MV-4-11 (cell line): ENCODE measurements at places on chromosomes 5 and 9.
A peak's percentile ranks its signal among the peaks of the same experiment; 100 is the strongest.

DNA sequence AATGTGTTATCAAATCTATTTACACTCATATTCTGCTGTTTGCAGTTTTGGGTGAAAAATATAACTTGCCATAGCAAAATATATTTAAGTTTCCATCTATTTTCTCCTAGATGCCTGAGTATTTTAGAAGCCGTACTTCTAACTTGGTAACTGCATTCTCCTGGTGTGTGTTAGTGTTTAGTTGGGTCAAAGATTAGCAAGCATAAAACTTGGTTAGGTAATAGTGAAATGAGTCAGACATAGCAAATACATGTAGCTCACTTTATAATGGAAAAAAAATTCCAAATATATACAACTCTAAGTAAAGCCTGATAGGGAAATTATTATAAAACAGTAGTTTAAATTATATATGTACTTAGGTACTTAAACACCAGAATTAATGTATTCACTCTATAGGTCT, 640.7 kb upstream of the ST8SIA4 start:
- DNase-seq: no peak

GRCh38 chr5:142959683-142960657, 189.8 kb downstream of the ARHGAP26 start:
- DNase-seq: no peak

DNA sequence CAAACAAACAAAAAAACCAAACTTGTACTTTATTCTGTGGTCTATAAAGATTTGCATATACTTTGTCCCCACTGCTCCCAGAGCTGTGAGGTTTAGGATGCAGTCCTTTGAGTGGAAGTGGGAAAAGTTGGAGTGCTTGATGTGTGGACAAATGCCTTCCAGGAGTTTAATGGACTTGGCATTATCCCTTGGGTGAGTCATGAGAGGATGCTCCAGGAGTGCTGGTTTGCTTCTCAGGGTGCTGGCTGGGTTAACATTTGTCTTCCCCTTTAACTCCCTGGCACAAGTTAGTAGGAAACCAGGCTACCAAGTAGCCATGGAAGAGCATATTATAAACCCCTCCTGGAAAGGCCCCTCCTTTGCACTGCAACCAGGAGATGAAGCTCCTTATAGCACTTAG, 417.4 kb upstream of the RIOK2 start:
- DNase-seq: no peak

- DNase-seq: peak; percentile 87
Measured at GRCh38 chr9:86093788-86094555, 5.4 kb downstream of the GOLM1 start.

- DNase-seq: no peak
Measured at GRCh38 chr9:136578915-136579649, 33.2 kb upstream of the NOTCH1 start.

DNA sequence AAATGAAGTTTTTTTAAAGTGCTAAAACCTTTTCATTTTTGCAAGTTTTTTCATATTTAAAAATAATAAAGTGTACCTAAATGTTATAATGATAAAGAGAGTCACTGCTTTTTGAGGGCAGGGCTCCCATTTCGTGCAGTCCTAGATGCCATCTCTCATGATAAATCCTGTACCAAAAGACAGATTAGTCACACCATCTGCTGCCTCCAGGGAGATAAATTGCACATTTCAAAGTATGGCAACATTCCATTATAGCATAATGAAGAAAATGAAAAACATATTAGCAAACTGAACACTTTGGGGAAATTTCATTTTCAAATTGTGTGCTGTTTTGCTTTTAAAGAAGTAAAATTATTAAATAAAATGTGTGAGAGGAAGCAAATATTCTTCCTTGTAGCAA, 257.2 kb downstream of the KIAA0825 start:
- DNase-seq: no peak

DNA sequence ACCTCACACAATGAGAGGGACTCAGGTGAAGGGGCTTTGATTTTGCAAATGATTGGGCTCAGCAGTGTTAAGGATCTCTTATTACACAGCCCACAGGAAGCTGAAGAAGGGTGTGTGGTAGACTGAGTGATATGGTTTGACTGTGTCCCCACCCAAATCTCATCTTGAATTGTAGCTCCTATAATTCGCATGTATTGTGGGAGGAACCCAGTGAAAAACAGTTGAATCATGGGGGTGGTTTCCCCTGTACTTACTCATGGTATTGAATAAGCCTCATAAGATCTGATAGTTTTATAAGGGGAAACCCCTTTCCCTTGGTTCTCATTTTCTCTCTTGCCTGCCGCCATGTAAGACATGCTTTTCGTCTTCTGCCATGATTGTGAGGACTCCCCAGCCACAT, 132.5 kb upstream of the FBXL7 start:
- no peak for DNase-seq

GRCh38 chr5:119378075-119378700, 22.4 kb downstream of the TNFAIP8 start:
- DNase-seq: no peak

- DNase-seq: no peak
Measured at GRCh38 chr5:65355301-65355700, 126.4 kb downstream of the ADAMTS6 start.

DNA sequence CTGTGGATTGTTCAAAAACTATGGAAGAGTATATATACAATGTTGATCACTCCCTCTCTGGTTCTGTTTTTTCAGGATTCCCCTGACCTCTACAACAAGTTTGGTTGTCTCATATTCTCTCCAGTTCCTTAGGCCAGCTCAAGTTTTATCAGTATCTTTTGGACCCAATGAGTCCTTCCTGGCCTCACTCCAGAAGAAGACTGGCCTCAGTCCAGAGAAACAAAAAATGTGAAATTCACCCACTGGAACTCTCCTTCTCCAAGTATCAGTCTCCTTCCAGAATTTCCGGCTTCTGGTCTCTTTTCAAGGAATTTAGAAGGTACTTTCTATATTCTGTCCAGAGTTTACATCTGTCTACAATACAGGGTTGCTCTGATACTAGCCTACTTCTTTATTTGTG, 537.8 kb upstream of the FTMT start:
- no peak for DNase-seq

GRCh38 chr5:175772747-175773533, 98.4 kb upstream of the CPLX2 start:
- no peak for DNase-seq

DNA sequence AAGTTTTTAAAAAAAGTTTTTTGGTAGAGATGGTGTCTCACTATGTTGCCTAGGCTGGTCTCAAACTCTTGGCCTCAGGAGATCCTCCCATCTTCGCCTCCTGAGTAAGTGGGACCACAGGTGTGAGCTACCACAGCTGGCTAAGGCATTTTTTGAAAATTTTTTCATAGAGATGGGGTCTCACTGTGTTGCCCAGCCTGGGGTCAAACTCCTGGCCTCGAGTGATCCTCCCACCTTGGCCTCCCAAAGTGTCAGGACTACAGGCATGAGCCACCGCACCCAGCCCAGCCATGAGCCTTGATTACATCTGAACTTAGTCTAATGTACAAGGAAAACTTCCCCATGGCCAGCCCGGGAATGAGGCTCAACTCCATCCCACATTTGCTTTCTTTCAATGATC, 77.5 kb upstream of the PCA3 start:
- DNase-seq: no peak

- DNase-seq: peak; percentile 13
Measured at GRCh38 chr9:126299706-126300276, 26.8 kb upstream of the MVB12B start.

DNA sequence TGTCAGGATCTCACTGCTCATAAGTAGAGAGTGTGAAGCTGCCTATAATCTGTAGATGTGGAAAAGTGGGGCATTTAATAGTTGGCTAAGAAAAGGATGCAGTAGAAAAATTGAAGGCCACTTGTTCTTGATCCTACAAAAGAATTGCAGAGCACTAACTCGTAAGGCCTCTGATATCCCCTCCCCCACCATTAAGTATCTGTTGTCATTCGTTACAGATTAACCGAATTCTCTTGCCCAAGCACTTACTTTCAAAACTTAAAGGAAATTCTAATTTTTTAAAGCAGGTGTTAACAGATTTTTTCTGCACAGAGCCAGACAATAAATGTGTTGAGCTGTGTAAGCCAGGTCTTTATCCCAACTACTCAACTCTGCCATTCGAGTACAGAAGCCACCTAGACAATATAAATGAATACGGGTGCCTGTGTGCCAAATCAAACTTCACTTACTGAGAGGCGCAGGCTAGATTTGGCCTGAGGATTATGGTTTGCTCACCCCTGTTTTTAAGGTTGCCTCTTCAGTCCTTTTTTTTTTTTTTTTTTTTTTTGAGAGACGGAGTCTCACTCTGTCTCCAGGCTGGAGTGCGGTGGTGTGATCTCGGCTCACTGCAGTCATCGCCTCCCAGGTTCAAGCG, 234.8 kb downstream of the RFK start:
- no peak for DNase-seq

GRCh38 chr5:145157841-145158240, 677.3 kb downstream of the PRELID2 start:
- DNase-seq: no peak

DNA sequence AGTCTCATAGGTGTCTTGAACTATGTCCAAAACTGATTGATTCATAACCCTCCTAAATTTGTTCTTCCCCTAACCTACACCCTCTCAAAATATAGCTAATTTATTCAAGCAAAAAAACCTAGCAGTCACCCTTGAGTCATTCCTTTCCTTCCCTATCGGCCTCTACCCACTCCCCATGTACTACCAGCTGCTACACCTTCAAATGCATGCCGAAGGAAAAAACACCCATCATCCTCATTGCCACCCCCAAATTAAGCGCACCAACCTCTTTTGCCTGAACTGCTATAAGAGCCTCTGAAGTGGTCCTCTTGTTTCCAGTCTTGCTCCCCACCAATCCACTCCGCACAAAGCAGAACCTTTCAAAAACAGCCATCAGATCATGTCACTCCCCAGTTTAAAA, 12.6 kb downstream of the LIFR start:
- no peak for DNase-seq

- DNase-seq: no peak
Measured at GRCh38 chr9:90864779-90865178, 63.2 kb downstream of the SYK start.

- no peak for DNase-seq
Measured at GRCh38 chr9:78830301-78830700, 533.4 kb downstream of the PSAT1 start.

- no peak for DNase-seq
Measured at GRCh38 chr9:97969014-97969413, 14.1 kb upstream of the ANP32B start.

GRCh38 chr9:101635473-101635872, 40.7 kb upstream of the PPP3R2 start:
- no peak for DNase-seq
